Ammon's horn (tissue), 1 donor: ENCODE measurements at places on chromosomes 16 and 17.

DNA sequence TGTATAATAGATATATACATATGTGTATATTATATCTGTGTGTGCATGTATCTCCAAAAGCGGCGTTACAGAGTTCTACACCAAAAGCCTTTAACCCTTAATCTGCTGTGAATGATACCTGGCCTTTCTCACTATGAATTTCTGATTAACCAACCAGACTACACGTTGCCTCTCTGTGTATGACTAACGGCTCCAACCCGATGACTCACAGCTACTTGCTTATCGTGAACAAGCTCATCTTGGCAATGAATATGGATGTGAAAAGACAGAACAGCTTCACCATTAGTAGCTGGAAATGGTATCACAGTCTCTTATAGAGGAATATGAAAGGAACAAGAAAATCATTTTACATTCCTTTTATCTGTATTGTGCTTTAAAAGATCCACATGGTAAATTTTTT is 23.8 kb upstream of the ARHGAP44 start:
- peak; percentile 73 for DNase-seq

GRCh38 chr17:31134576-31134975 is 39.8 kb downstream of the NF1 start:
- no peak for DNase-seq

DNA sequence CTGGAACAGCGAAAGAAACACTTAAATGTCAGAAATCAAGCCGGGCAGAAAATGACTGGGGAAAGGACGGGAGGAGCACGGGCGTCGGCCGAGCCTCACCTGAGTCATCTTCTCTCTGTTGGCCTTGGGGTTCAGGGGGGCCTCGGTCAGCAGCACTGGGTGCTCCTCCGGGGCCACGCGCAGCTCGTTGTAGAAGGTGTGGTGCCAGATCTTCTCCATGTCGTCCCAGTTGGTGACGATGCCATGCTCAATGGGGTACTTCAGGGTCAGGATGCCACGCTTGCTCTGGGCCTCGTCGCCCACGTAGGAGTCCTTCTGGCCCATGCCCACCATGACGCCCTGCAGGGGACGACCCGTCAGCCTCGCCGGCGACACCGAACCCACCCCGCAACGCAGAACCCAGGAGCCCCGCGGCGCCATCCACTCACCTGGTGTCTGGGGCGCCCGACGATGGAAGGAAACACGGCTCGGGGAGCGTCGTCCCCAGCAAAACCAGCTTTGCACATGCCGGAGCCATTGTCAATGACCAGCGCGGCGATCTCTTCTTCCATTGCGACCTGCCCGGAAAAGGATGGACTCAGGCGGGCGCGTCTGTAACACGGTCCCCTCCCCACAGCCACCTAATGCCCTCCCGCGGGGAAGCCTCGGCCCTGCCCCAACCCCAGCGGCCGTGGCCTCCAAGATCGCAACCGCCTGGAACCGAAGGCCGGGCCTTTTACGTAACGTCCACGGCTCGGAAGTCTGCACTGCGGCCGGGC is 616 bp downstream of the ACTG1 start:
- no peak for DNase-seq

- no peak for DNase-seq
Observed at GRCh38 chr16:28602529-28602928, 5.7 kb upstream of the SULT1A2 start.

GRCh38 chr17:883586-883962 is 96.0 kb downstream of the NXN start:
- no peak for DNase-seq

GRCh38 chr17:35227546-35227945 is 15.3 kb upstream of the SLFN5 start:
- no peak for DNase-seq

GRCh38 chr17:80834893-80835275 is 156.8 kb upstream of the CHMP6 start:
- no peak for DNase-seq

DNA sequence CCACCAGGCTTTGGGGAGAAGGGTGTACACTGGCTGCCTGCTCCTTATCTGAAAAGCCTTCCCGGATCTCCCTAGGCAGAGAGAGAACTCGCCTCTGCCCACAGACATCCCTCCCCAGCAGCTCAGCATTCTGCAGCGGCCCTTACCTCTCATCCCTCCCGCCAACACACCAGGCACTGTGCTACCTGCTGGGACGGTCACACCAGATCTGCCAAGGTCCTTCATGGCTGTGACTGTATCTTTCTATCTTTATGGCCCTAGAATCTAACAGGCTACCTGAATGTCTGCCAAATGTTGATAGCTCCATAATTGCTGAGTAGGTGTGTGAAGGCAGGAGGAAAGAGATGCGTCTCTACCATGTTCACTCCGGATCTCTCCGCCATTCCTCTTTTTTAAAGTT is 7.9 kb downstream of the TSNAXIP1 start:
- DNase-seq: no peak

DNA sequence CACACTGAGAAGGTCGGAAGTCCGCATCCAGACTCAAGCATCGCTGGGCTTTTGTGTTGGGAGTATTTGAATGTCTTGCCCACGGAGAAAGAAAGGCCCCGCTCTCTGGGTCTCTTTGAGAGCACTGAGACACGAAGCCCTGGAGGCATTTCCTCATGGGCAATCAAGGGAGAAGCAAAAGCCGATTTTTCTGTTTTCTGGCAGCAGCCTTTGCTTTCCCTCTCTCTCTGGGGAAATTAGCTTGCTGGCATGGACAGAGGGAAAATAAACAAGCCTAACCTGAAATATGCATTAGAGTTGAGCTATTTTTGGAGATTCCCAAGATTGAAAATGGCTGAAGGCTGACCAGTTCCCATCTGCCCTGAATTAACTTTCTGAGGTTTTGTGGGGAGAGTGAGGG is 238.7 kb downstream of the HAPSTR1 start:
- DNase-seq: no peak

- DNase-seq: peak; percentile 61
Observed at GRCh38 chr16:67177743-67178699, 5.7 kb downstream of the MATCAP1 start.

DNA sequence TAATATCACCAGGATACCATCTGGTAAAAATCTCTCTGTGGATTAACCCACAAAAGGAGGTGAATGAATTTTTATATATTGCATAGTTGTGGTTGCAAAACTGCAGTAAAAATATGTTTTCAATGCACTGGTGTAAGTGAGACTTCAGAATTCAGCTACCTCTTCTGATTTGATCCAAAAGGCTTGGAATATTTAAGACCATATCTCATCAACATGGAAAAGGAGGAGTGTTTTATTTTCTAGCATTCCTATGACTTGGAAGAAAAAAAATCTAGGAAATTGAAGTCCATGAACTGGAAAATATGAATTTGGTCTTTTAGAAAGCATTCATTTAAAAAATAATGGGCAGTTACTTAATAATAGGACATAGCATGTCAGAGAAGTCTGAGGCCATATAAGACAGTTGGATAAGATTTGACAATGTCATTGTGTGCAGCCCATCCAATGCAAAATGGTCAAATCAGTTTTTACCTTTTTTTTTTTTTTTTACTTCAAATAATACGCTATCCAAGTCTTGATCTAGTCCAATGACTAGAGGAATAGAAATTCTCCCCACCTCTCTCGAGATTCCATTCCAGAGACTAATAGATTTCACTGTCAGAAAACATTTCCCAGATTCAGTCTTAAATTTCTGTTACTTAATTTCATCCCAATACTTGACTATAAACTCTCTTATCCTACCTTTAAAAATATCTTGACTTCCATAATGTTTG is 364.9 kb upstream of the PMFBP1 start:
- DNase-seq: no peak

- no peak for DNase-seq
Observed at GRCh38 chr16:21145738-21146137, 4.9 kb downstream of the DNAH3 start.

DNA sequence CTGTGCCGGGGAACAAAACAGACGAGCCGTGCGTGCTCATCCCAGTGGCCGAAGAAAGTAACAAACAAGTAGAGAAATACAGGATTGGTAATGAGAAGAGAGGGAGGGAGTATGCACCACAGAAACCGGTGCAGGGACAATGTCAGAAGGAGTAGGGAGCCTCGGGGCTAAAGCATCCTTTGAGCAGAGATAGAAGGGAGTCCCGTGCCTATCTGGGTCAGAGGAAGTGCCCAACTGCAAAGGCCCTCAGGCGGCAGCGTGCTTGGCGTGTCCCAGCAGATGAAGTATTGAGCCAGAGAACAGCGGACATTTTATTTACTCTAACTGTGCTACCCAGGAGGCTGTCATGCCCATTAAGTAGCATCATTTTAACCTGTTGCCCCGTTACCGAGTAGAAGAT is 114.9 kb upstream of the CACNG5 start:
- DNase-seq: no peak

DNA sequence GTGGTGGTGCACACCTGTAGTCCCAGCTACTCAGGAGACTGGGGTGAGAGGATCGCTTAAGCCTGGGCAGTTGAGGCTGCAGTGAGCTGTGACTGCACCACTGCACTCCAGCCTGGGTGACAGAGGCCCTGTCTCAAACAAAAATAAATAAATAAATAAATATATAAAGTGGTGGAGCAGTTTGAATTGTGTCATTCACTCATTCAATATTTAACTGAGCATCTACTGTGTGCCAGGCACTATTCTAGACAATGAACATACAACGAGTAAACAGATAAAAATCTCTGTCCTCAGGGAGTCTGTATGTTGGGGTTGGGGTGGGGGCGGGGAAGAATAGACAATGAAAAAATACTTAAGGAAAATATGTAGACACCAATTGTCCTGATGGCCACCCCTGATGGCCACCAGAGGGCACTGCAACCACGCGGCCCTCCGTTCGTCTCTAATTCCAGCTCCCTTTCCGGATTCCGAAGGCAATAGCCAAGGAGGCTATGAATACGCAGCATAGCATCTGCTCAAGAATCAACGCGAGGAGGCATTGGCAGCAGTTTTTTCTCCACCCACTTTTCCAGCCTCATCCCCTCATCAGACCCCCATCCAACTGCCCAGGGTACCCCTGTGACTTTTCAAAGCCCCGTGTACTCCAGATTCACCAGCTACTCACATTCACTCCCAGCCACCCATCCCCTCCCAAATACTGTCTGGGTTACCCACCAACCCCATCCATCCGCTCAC is 21.4 kb downstream of the QPRT start:
- peak; percentile 72 for DNase-seq

DNA sequence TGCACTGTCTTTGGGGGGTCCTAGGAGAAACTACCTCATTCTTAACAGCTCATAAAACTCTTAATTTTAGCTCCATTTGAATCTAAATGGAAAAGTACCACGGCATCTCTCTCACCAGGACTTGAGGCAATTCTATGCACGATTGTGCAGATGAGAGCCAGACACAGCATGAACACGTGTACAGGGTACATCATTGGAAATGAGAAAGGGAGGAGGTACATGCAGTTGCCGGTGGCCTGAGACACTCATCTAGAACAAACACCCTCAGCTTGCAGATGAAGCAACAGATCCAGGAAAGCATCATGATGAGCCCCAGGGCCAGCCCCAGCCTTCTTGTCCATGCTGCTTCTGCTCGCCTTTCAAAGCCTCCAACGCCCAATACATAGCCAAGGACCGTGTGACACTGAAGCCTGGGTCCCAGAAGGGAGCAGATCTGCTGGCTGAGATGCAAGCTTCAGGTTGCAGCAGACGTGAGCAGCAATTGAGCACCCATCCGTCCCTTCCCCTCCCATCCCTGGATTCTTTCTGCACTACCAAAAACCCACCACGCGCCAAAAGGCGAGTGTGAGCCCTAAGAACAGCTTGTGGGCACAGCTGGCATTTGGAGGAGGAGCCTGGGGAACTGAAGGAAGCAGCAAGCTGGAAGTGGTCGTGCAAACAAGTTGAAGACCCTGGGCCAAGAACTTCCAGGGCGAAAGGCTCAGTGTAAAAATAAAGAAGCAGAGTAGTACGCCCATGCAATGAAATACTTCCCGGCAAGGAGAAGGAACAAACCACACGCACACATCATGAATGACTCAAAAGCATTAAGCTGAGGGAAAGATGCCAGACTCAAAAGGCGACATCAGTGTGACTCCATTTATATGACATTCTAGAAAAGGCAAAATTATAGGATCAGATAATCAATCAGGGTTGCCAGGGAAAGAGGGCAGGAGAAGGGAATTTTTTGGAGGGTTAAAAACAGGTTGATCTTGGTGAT is 7.3 kb upstream of the RCVRN start:
- no peak for DNase-seq

DNA sequence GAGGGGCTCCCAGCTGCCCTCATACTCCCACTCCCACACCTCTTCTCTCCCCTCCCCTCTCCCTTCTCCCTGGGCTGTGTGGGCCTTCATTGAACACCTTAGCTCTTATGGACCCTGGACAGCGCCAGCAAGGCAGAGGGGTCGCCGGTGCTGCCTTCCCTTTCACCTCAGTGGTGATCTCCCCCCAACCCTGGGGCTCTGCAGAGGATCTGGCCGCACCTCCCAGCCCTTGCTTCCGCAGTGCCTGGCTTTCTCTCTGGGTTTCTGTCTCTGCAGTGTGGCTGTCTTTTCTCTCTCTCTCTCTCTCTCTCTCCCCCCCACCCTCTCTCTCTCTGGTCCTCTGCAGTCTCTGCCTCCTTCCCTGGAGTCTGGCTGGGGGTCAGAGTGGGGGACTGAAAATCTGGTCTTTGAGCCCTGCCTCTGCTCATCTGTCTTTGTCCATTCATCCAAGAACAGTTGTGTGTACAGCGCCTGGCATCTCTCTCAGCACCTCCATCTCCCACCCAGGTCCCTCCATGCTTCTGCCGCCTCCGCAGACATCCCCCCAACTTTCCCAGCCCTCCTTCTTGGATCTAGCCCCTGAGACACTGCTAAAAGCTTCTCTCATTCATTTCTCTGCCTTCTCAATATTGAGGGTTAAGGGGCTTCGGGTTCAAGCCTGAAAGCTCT is 1.1 kb downstream of the SEZ6L2 start:
- no peak for DNase-seq

DNA sequence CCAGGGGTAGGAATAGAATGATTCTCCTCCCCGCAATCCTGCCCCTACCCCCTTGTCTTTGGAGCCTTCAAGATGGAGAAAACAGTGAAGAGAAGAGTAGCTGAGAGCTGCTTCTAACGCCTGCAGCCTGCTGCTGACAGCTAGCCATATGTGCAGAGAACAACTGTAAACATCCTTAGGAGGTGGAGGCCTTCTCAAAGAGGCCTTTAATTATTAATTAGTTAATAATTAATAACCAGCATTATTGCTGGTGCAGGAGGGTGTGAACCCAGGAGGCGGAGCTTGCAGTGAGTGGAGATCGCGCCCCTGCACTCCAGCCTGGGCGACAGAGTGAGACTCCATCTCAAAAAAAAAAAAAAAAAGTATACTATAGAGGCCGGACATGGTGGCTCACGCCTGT is 8.5 kb downstream of the BFAR start:
- DNase-seq: no peak

DNA sequence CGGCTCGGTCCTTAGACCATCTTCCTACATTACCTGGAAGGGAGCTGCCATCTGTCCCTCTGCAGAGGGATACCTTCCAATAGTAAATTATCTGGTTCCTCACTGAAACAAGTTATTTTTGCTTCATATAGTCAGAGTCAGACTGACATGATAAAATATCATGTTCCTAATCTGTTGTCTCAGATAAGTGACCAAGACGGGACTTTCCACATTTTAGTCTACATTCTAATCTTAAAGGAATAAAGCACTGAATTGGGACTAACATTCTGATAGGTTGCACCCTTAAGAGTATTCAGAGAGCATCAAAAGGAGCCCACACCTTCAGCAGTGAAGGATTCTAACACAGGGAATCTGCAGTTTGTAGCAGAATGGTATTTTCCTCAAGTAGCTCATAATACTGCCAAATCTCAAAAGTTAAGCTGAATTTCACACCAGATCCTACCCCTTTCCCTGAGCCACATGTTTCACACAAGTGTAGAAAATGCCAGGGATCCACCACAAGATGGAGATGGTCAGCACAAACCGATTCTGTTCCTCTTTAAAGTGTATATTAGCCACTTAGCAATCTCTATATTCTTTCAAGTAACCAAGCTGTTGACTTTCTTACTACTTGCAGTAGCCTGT is 13.4 kb downstream of the GINS2 start:
- DNase-seq: peak; percentile 57
